ENCODE measurements at places on chromosomes 3 and 15.

GRCh38 chr3:25478964-25479726 is 51.1 kb downstream of the RARB start:
- DNase-seq: no peak

DNA sequence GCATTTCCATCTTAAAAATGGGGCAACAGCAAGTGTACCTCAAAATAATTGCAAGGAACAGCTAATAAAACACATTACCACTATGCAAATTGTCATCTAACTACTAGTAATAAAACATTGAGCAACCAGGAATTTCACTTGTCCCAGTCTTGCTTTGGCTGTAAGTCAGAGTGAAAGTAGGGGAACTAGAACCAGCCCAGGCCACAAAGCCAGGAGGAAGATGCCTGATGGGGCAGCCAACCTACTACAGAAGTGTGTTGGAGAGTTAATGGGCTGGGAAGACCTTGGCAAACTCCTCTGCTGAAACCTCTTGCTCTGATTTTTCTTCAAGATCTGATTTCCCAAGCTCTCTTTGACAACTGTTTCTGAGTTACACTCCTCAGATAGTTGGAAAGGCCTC is 40.2 kb upstream of the LPP start:
- DNase-seq: no peak

DNA sequence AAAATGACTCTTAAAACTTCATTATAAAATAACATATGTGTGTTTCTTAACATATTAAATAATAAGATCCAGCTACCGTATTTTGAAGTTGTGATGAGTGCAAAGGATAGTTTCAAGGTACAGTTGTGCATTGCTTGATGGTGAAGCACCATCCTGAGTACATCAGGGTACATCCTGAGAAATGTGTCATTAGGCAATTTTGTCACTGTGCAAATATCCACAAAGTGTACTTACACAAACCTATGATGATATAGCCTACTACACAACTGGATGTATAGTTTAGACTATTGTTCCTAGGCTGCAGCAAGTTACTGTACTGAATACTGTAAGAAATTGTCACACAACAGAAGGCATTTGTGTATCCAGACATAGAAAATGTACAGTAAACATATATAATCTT is 20.8 kb upstream of the TM4SF1 start:
- no peak for DNase-seq

GRCh38 chr3:129596194-129597086 is 10.0 kb downstream of the PLXND1 start:
- no peak for DNase-seq
